ENCODE measurements at places on chromosomes 4 and X.

DNA sequence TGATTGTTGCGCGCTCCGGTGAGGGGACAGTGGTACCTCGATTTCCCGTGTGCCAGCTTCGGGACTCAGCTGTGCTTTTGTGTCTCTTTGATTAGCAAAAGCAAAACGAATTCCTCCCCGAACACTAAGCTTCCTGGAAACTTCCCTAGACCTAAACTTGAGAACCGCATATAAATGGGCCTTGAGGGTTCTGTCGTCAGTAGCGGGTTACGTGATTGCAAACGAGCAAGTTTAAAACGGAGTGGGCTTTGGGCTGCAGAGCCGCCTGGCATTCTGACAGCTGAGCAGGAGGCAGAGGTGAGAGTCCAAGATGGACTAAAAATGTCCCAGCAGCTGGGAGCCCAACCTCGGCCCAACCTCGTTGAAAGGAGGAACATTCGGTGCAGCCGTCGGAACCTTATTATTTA is 1.2 kb upstream of the TAPT1 start:
- peak; percentile 29 for DNase-seq

- DNase-seq: peak; percentile 34
Observed at GRCh38 chr4:101221294-101221693, 126.0 kb downstream of the PPP3CA start.

DNA sequence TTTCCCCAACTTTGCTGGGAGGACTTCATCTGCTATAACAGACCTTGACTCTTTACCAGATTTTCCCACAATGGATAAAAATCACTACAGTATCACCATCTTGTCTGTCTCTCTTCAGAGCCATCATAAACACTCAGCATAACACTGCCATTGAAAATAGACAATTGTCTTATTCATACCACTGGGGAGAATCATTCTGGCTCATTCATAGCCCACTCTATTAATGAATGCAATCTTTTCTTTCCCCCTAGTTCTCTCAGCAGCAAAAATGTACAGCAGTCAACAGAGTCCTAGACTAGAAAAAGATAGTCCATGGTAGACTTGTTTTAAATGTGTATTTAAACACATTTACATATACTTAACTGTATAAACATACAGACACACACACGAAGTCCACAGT is 19.2 kb downstream of the SLC9A7 start:
- no peak for DNase-seq

DNA sequence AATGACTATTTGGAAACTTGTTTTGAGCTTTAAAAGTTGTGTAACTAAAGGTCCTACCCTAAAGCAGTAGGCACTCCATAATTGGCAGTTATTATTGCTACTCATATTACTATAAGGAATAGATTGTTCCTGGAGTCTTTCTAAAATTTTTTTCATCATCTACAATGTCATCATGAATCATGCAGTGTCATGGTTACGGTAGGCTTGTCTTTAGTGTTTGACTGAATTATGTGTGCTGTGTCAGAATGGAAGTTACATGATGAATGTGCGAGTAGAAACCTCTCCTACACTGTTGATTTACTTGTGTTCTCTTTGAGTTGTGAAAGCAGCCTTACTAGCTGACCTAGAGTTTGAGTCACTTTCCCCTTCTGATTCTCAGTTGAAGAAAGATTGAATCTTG is 1099.9 kb downstream of the RAPGEF2 start:
- no peak for DNase-seq

DNA sequence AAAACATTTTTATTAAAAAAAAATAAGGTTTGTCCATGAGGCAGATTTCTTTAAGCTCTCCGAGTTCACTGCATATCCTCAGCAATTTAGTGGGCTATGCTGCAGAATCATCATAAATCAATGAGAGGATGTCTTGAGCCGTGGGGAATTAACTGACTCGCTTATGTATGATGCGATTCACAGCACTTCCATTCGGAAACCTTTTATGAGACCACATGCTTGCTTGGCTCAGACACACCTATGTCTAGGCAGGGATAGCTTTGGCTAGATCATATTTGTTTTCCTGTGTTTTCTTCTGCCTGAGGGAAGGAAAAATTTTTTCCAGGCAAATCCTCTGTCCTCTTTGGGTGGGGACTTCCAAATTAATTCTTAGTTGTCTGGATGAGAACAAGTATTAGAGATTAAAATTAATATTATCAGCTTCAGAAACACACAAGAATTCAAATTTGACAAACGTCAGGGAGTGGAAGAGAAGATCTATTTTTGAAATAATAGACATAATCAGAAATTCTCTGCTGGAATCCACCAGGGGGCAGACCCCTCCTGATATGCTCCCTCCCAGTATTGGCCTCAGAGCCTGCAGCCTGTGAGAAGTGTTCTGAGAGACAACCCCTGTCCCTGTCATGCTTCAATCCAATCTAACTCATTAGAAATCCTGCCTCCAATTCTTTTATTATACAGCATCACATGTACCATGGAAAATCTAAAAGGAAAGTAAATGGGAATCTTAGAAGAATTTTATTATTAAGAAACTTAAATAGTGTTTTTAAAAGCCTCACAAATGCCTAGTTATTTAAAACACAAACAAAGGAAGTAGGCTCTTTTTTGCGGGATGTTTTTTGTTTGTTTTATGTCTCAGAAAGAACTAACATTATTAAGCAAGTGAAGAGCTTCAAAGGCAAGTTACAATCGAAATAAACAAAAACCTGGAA is 345.1 kb upstream of the TACR3 start:
- no peak for DNase-seq

GRCh38 chr4:189822326-189822725 is 118.3 kb upstream of the FRG1 start:
- no peak for DNase-seq

DNA sequence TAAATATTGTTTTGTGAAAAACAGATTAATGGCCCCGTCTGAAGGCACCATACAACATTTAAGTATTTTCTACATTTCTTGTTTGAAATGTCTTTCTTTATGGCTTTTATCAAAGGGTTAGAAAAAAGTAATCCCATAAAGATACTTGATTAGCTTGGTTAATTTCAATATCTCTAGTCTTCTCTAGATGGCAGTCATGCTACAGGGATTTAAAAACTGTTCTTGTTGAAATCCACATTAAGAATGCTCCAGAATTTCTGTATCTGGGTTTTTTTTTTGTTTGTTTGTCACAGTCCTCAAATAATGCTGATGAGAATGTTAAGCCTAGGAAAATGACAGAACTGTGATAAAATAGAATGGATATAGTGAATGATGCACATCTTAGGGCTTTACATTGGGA is 109.0 kb upstream of the AADAT start:
- no peak for DNase-seq

DNA sequence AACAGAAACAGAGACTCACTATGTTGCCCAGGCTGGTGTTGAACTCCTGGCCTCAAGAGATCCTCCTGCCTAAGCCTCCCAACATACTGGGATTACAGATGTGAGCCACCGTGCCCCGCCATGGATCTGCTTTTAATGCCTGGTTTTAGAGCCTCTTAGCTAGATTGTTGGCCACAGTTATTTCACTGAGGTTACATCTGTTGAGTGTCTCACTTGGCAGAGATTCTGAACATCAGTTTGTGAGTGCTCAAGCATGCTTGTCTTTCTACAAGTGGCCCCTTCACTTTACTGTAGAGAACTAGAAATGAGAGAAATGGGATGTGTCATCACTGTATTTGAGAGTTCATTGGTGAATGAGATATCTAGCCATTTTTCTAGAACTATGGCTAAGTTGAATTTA is 218.5 kb downstream of the APBB2 start:
- DNase-seq: peak; percentile 72

GRCh38 chr4:98603683-98604521 is 54.5 kb downstream of the TSPAN5 start:
- DNase-seq: peak; percentile 69

GRCh38 chrX:11757719-11758399 is at the start of gene MSL3:
Gene MSL3, plus strand, starts transcription at chrX:11758237. Its CDS starts 27 bp downstream, at chrX:11758264.
- DNase-seq: peak; percentile 73

- no peak for DNase-seq
Observed at GRCh38 chr4:152609481-152609880, 70.3 kb downstream of the TMEM154 start.

GRCh38 chr4:173170182-173170778 is 1.7 kb downstream of the GALNT7 start:
- peak; percentile 29 for DNase-seq

Data from EH (cell line).